ENCODE measurements at places on chromosomes 4 and X.
A peak's percentile ranks its signal among the peaks of the same experiment; 100 is the strongest.

GRCh38 chr4:78337244-78338020, 214.1 kb upstream of the ANXA3 start:
- no peak for DNase-seq

- no peak for DNase-seq
Measured at GRCh38 chrX:71492231-71493065, 40.5 kb upstream of the OGT start.

- DNase-seq: no peak
Measured at GRCh38 chrX:153511784-153512500, 5.5 kb upstream of the ATP2B3 start.

DNA sequence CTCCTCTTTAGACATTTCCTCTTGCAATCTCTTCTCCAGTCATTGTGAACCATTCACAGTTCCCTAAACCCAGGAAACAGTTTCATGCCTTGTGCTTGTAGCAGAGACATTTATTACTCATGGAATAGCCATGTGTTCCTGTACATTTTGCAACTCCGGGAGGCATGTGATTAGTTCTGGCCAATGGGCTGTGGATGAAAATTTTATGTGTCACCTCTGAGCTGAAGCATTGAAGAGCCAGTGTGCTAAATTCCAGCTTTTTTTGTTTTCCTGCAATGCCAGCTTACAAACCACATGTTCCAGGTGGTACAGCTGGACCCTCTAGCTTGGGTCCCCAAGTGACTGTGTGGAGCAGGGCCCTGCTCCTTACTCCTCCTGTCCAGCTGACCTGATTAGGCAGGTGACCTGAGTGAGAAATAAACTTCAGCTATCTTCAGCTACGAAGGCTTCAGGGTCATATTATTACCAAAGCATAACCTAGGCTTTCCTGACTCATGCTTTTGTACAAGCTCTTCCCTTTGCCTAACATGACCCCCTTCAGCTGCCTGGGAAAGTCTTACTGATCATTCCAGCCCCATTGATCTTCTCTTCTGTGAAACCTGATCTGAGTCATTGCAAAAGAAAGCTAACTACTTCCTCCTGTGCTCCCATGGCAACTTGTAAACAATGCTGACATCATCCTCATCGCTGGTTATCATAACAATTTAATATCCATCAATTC, 200.4 kb downstream of the PTTG2 start:
- peak; percentile 95 for DNase-seq

DNA sequence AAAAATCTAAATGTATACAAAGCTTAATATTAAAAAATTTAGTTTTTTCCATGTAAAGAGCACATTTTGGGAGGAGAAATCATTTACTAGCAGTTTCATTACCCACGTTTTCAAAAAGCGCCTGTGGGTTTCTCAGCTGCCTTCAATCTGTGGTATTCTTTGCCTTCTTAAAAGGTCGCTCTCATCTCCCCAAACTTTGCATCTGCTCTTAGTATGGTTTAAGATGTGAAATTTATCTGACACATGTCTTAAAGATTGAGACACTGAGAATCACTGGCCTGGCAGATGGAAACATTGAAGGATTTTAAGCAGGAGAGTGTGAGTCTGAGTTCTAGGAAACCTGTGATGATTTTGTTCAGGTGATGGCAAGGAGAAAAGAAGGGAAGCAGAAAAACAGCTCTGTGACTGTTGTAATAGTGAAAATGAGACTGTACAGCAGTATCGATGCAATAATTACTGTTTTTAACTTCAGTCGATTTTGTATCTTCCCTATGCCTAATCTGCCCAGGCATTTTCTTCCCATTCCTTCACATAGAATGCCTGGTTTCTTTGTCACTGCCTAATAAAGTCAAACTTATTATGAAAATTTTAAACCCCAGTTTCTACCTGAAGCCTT, 75.9 kb downstream of the PAQR3 start:
- no peak for DNase-seq

GRCh38 chr4:150368667-150369066, 213.3 kb upstream of the MAB21L2 start:
- DNase-seq: no peak

DNA sequence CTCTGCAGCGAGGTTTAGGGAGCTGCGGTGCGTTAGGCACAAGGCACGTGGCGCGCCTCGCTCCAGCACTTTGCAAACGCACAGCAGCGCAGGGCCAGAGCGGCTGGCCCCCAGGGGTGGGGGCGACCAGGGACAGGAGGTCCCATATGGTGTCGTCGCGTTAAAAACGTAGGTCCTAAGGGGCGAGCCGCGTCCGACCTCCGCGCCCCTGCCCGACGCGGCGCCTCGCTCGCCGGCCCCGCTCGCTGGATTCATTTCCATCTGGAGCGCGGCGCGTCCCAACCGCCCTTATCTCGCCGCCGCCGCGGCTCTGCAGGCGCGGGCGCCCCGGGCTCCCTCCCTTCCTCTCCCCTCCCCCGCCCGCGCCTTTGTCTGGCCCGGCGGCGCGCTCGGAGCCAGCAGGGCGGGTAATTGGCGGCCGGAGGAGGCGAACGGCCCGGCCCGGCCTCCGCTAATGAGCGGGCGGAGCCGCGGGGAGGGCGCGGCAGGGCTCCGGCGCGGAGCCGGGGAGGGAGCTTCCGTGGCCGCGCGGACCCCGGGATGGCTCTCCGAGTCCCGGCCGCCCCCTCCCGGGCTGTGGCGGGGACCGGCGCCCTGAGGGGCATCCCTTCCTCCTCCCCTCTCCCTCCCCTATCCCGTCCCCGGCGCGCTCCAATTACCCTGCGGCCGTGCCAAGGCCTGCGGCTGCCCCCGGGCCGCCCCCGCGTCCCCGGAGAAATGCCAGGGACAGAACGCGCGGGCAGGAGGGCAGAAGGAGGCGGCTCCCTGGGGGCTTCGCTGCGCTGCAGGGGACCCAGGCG, 409.0 kb downstream of the BCOR start:
- DNase-seq: no peak

DNA sequence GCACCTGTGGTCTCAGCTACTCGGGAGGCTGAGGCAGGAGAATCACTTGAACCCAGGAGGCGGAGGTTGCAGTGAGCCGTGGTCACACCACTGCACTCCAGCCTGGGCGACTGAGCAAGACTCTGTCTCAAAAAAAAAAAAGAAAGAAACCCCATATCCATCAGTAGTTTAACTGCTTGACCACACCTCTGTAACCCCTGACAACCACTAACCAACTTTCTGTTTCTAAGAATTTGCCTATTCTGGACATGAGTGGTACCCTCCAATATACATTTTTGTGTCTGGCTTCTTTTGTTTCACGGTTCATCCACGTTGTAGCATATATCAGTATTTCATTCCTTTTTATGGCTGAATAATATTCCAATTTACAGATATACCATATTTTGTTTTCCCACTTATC, 9.1 kb downstream of the PPAT start:
- DNase-seq: no peak

- DNase-seq: no peak
Measured at GRCh38 chr4:156291317-156291716, 337.7 kb upstream of the CTSO start.

DNA sequence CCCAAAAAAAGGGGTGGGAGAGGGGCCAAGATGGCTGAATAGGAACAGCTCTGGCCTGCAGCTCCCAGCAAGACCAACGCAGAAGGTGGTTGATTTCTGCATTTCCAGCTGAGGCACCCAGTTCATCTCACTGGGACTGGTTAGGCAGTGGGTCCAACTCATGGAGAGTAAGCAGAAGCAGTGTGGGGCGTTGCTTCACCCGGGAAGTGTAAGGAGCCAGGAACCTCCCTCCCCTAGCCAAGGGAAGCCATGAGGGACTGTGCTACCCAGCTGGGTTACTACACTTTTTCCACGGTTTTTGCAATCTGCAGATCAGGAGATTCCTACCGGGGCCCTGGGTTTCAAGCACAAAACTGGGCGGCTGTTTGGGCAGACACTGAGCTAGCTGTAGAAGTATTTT, 13.9 kb upstream of the OCIAD1 start:
- no peak for DNase-seq

DNA sequence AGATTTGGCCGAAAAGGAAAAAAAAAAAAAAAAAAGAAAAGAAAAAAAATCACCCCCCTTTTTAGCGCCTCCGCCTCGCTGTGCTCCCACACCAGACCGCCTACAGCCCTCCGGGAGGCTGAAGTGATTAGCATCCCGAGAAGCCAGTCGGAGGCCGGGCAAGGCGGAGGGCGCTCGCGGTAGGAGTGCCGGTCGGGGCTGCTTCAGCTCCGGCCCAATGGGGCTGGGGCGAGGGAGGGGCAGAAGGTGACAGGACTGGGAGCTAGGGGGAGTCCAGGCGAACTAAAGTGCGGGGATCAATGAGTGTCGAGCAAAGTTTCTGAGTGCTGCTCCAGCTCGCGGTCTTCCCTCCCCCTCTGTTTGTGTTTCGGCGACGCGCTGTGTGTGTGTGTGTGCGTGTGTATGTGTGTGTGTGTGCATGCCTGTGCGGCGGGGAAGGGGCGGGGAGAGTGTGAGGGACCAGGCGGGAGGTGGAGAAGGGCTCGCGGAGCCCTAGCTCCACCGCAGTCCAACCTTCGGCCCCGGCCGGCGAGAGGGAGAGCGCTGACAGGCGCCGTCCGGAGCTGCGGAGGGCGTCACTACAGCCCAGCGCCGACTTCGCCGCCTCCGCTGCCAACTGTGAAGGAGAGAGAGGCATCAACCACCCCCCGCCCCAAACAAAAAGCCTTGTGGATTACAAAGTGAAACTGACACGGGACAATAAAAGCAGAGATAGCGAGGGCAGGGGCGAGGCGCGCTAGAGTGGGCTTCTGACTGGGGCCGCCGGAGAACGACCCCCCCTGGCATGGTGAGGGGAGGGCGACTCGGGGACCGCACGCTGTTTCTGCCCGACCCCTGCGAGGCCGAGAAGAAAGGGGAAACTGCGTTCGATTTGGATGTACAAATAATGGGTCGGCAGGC, at the start of gene FAT4:
TSS of gene FAT4 (plus strand) at position 280 of the 900 bp plus-strand sequence. CDS start 1,457 bp downstream, outside the sequence.
- peak; percentile 90 for DNase-seq

DNA sequence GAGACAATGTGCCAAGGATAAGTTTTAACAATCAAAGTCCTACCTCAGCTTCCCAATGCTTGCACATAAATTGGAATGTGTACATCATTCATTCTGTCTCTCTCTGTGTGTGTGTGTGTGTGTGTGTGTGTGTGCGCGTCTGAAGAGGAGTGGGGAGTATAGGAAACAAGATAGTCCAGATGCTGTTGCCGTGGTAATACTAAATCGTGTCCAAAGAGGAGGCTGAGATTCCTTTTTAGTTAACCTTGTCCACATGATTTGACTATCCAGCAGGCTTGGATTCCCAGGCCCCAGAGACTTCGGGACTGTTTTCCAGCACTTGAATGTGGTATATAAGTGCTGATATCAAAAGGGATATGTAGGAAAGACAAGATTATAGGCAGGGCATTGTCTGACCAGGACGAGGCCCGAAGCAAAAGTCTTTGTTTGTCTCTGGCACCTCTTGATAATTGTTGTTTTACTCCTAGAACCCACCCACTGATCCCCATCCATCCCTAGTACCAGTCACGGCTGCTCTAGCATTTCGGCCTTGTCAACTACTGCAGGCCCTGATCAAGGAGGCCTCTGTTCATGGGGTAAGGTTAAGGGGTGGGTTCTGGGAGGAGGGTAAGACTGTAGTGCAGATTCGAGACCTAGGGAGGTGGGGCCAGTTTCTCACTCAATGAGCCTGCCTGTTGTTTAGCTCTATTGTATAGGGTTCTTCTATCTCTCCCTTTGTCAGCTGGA, 3.9 kb downstream of the PLP1 start:
- DNase-seq: no peak

DNA sequence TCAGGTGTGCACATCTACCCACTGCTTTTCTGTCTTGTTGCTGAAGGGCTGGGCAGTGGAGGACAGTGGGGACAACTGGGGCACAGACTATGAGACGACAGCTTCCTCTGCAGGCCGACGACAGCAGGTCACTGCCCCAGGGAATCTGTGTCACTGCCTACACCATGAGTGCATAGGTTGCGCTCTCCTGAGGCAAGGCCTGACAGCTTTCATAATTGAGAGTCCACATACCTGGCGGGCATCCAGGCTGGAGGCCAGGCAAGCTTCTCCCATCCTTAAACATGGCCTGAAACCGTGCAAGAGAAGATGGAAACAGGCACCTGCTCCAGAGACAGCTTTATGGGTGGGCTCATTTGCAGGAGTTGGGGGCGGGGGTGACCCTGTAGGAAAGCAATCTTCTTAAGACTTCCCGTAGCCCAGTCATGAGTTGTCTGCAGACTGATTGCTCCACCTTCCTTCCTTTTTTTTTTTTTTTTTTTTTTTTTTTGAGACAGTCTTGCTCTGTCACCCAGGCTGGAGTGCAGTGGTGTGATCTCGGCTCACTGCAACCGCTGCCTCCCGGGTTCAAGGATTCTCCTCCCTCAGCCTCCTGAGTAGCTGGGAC, 2.9 kb downstream of the ANOS1 start:
- no peak for DNase-seq

- no peak for DNase-seq
Measured at GRCh38 chrX:32480019-32480418, 731.3 kb downstream of the DMD start.

DNA sequence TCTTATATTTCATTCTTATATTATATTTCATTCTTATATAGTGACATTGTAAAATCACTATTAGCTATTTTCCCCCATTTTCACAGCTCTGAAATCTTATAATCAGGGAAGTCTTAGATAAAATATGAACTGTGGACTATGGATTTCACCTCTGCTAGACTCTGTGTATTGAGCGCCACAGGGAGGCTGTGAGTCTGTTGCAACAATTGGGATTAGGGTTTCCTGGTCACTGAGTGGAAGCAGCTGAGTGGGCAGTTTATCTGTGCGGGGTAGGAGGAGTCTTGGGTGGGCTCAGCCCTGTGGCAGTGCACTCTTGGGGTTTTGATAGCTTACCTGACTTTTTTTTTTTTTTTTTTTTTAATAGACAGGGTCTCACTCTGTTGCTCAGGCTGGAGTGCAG, 249.5 kb downstream of the PTTG2 start:
- DNase-seq: no peak

GRCh38 chrX:108696690-108697089, 39.7 kb downstream of the IRS4 start:
- no peak for DNase-seq

GRCh38 chr4:42280327-42281095, 116.8 kb upstream of the SHISA3 start:
- no peak for DNase-seq

GRCh38 chr4:61984260-61984909, 784.3 kb downstream of the ADGRL3 start:
- DNase-seq: no peak

DNA sequence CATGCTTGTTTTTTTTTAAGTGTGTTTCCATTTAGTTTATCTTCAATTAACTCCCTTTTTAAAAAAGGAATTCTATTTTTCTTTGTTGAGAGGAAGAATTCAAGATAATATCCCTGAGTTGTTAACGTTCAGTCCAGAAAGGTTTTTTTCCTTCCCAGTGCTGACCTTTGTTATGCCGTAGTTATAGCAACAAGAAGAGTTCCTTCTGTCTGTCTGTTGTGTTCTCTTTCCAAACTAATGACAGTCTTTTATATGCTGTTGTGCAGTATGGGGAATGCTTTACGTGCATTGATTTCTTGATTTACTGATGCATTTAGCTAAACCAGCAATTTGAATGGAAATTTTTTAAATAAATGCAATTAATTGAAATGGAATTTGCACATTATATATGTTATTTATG, 6.6 kb upstream of the CXXC4 start:
- no peak for DNase-seq

GRCh38 chr4:154389148-154389547, 102.5 kb downstream of the DCHS2 start:
- DNase-seq: no peak

GRCh38 chr4:152919826-152920225, 16.3 kb upstream of the FHDC1 start:
- DNase-seq: no peak
